ENCODE measurements at places on chromosomes 2 and 18. TPM values are rescaled to one million over a fixed set of nuclear protein-coding genes. Genes with fewer than 3 reads are reported as not detected.

Gene KCNF1
- total RNA-seq = 36.5 TPM

Gene DSG2
- total RNA-seq = 68.1 TPM

Gene RAB11FIP5
- total RNA-seq = 35.3 TPM

Gene TCF23
- not detected for total RNA-seq

Gene ALPP
- 0.37 TPM for total RNA-seq

Gene LMAN1
- total RNA-seq = 29.0 TPM

Gene RRM2
- 244 TPM for total RNA-seq

Gene CRYGD
- total RNA-seq = not detected

Gene CNTNAP5
- not detected for total RNA-seq

Gene COL3A1
- total RNA-seq = 0.25 TPM

Gene GAREM1
- total RNA-seq = 2.2 TPM

Gene ELOA2
- not detected for total RNA-seq

Gene PCARE
- not detected for total RNA-seq

Gene POTEE
- total RNA-seq = not detected

Gene ZAP70
- not detected for total RNA-seq
